ENCODE measurements at places on chromosomes 2 and 18.

- no peak for DNase-seq
These were observed 232.6 kb downstream of the LDLRAD4 start for GRCh38 chr18:13451213-13451540.

- DNase-seq = no peak
These were observed 256.5 kb downstream of the MYCN start for GRCh38 chr2:16196687-16197503.

- no peak for DNase-seq
These were observed 2.0 kb upstream of the BOLA3 start for GRCh38 chr2:74149570-74150319.

- DNase-seq = no peak
These were observed 928.7 kb downstream of the SLC4A3 start for GRCh38 chr2:220555961-220556630.

DNA sequence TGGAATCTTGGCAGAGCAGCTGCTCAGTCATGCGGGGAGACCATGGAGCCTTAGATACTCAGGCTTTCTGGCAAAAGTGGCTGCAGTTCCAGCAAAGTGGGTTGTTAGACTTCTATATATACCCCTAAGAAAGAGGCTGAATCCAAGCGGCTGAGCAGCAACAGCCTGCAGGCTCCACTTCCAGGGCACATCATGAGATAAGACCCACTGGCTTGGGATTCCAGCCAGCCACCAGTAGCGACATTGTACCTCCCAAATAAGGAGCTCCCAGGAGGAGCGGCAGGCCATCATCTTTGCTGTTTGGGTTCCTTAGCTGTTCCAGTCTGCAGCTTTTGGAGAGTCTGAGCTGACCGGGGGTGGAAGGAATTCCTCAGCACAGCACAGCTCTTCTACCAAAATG is 150.3 kb upstream of the ST6GAL2 start:
- no peak for DNase-seq

- DNase-seq = no peak
These were observed 95.1 kb downstream of the ASB1 start for GRCh38 chr2:238521870-238522269.

GRCh38 chr2:207697411-207697810 is 14.0 kb upstream of the CCNYL1 start:
- no peak for DNase-seq

GRCh38 chr2:27282892-27283291 is 663 bp downstream of the TRIM54 start:
- no peak for DNase-seq

DNA sequence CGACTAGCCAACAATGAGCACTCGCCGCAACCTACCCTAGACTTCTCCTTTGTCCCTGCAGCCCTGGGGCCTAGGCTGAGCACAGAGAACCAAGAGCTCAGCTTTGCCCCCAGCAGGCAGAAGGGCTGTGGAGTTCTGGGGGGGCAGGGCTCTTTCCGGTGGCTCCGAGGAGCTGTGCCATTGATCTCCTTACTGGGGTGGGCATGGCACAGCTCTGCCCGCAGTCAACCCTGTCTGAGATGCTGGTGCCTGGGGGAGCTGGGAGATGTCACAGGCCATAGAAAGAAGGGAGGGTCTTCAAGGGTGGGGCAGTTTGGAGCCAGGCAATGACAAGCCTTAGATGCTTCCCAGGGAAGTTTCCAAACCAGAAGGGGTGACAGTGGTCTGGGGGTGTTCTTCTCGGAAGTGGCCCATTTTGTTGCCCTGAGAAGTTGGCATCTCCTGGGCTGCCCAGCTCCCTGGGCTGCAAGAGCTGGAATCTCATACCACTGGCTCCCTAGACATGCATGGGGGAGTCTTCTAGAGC is 14.1 kb upstream of the GPR55 start:
- no peak for DNase-seq

DNA sequence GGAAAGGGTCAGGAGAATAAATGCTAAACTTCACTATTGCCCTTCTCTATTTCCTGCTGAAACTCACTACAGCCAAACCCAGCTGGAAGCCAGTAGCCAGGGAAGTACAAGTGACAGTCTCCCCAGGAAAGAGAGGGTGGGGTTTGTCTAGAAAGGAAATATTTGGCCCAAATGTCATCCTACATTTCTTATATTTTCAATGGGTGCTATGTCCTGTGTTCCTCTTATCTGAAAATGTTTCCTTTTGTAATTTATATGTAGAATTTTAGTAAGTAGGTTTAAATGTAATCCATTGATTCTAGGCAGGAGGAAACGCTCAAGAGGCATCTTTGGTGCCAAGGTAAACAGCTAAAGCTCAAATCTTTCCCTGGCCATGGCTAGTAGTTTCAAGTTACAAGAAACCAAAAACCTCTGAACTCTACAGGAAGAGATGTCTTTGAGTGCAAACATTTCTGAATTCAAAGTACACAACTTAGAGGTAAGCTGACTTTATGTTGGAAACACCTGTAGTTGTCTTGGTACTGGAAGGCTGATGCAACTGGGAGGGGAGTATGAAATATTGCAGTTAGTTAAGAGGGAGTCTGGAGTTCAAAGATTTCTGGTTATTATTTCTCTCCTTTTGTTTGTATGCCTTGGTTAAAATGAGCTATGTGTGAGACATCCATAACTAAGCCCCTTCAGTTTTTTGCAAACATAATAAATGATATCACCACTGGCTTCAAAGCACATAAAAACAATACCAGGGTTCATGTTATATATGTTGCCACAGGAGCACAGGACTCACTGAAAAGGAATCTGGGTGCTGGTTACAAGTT is 356.1 kb upstream of the ZC3H15 start:
- DNase-seq = no peak

- no peak for DNase-seq
These were observed 110.8 kb downstream of the ZNF516 start for GRCh38 chr18:76384114-76384790.

GRCh38 chr2:213259266-213259665 is 25.0 kb upstream of the SPAG16 start:
- no peak for DNase-seq

- no peak for DNase-seq
These were observed 3.1 kb upstream of the ARID5A start for GRCh38 chr2:96533292-96534073.

GRCh38 chr18:75439348-75439747 is 11.8 kb upstream of the SMIM21 start:
- no peak for DNase-seq

- no peak for DNase-seq
These were observed 1.3 kb downstream of the KIF3C start for GRCh38 chr2:25980951-25981350.

DNA sequence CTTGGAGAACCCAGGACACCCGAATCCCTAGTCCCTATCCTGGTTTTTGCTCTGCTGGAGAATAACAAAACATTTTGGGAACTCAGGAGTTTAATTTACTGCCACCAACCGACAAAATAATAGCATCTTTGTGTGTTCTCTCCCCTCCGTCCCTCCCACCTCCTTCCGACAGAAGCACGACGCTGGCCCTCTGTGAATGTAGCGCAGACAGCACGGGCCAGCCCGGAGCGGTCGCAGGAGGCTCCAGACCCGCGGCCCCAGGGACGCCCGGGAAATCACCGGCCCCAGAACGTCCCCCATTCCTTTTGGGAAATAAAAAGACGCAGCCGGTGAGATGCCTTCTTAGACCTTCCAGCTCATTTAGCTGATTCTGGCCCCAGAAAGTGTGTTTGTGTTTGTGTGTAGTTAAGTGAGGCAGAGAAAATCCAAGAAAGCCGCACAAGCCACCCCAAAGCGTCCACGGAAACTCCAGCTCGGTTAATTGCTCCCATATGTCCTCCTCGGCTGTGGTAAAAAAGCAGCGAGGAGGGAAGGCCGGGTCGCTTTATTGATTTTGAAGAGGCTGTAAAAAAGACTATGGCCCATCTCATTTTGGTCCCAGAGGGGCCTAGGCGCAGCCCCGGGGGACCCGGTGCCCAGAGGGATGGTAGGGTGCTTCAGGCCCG is 577 bp upstream of the TANC1 start:
- no peak for DNase-seq

GRCh38 chr2:14422426-14422825 is 210.1 kb upstream of the LRATD1 start:
- no peak for DNase-seq

DNA sequence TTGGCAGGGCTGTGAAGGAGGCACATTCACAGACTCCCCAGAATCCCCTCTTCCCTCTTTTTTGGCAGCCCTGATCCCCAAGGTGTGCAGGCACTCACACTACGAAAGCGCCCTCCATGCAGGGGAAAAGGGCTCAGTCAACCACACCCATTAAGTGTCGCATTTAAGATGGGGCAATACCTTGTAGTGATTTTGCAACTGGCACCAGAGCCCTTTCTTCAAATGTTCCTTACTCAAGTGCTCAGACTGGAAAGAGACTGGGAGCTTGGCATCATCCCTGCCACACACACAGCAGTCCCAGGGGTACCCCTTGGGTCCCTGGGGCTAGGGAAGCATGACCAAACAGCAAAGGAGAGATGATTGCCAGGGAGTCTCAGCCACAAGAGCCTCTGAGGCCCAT is 190.1 kb downstream of the HAUS1 start:
- DNase-seq = no peak

All from cerebellar nuclear complex (tissue), 1 donor.